ENCODE measurements at places on chromosomes 5 and 9.
A peak's percentile ranks its signal among the peaks of the same experiment; 100 is the strongest.

DNA sequence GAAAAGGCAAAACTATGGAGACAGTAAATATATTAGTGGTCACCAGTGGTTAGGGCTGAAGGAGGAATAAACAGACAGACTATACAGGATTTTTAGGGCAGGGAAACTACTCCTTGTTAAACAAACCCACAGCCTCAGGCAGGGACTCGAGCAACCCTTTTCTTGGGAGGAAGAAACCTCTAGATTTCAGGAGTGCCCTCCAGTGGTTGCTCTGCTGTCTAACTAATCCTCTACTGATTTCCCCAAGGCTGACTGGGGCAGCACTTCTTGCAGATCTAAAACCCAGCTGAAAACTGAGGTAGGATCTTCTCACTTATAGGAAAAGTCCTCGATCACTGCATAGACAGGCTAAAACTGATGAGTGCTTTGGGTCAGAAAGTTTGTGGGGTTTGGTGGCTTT is 176.8 kb downstream of the ISOC1 start:
- no peak for DNase-seq

DNA sequence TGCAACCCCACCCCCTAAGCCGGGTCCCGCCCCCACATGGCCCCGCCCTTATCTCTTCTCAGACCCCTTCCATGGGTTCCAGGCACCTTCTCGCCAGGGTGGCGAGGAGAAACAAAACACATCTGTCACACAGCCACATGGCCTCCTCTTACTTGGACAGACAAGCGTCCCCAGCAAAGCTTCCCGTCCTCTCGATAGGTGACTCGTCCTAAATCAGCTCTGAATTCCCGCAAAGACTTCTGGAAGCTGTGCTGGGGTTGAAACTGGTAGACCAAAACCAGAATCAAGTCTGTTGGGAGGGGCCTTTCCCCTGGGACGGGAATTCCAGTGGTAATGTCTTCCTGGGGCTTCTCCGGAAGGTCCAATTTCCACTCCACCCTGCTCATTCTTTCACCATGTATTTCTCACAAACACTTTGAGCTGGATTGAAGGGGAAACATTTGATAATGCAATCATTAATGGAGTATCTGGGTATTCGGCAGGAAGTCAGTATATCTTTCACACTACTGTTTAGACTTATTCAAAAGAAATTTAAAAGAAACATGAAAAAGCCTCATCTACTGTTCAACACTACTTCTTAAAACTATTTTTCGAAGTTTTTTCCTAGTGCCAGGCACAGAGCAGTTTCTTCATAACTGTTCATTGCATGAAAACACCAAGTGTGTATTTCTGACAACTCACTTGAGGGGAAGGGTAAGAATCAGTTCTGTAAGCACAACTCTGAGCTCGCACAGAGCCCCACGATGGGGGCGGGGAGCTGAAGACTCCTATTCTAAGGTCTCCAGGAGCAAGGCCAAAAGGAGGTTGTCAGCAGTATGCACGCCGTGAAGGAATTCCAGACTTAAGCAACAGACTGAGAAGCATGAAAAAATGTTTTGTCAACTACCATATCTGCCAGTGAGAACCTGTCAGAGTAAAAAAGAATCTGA is 644 bp upstream of the CTNNAL1 start:
- no peak for DNase-seq

DNA sequence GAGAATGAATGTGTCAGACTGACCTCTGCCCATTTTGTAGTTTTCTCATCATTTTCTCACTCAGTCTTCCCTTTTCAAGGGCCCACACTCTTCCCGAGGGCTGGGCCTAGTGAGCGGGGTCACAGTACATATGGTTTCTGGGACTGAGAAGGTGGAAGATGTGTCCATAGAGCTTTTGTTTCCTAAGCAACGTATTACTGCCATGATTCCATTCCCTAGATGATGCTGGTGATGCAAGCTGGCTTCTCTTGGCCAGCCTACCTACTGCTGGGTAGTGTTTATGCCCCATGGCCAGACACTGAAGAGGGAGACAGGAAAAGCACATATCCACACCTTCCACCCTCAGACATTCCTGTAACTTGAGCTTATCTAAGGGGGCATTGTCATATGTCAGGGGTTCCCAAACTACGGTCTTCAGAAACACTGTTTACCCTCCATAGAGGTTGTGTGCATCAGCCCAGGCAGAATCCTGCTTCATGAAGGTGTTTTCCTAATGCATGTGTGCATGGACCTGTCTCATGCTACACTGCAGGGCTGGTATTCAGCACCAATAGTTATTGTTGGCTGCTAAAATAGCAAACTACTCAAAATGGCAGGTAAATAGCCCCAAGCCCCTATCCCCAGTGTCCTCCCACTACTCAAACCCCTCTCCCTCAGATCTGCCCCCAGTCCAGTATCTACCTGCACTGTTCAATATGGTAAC is 9.5 kb downstream of the IRF1 start:
- no peak for DNase-seq

DNA sequence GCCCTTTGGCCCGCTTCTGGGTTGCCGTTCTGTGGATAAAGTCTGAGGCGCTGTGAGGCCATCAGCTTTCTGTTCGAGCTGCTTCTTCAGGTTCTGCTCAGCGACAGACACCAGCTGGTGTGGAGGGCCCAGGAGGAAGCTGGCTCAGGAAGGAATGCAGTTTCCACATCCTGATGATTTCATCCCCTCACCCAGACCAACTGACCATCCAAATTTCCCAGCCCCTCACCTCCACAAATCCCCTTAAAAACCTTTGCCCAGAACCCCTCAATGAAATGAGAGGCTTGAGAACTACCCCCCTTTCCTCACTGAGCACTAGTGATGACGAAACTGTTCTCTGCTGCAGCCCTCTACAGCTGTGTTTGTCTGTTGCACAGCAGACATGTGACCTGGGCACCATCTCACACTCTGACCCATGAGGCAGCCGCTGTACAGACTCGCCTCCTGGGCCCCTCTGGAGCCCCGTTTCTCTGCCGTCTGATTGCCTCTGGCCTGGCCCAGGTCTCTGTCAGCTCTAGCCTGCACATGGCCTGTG is 45.4 kb downstream of the SPATA31C2 start:
- no peak for DNase-seq

DNA sequence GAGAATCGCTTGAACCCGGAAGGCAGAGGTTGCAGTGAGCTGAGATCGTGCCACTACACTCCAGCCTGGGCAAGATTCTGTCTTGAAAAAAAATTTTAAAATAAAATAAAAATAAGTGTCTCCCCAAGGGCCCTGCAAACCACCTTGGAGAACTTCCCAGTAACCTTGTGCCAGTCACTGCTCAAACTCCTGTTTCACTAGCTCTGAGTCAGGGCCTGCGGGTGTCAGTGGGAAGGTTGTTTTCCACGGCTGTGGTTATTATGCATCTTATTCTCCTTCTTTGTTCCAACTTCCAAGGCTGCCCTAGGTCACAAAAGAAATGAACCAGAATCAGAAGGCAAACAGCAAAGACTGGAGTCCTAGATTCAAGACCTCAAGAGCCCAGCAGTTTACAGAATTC is 246.7 kb downstream of the ADAMTSL1 start:
- no peak for DNase-seq

DNA sequence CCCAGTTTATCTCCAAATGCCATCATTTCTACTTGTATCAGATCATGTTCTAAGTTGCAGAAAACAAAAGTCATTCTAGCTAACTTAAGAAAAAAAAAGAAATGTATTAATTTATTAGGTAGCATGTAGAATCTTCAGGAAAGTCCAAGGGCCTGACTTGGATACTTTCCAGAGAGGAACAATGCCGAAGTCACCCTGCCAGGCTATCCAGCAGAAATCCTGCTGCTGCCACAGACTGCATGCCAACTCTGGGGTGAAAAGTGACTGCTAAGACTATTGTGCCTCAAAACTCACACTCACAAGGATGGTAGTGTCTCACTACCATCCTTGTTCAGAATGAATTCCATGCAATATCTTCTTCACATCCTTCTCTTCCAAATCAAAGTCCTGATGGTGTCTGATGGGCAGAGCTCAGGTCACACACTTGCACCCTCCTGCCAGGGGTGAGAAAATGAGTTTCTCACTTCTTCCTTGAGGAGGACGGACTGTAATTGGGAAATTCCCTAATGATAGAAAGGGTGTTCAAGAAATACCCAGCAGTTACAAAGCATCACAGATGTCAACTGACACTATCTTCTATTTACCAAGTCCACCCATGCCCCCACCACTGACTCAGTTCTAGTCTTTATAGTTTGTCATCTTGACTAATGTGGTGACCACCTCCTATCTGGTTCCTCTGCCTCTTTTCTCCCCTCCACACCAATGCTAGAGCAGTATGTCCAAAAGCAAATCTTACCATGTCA is 279.4 kb downstream of the CWC27 start:
- no peak for DNase-seq

DNA sequence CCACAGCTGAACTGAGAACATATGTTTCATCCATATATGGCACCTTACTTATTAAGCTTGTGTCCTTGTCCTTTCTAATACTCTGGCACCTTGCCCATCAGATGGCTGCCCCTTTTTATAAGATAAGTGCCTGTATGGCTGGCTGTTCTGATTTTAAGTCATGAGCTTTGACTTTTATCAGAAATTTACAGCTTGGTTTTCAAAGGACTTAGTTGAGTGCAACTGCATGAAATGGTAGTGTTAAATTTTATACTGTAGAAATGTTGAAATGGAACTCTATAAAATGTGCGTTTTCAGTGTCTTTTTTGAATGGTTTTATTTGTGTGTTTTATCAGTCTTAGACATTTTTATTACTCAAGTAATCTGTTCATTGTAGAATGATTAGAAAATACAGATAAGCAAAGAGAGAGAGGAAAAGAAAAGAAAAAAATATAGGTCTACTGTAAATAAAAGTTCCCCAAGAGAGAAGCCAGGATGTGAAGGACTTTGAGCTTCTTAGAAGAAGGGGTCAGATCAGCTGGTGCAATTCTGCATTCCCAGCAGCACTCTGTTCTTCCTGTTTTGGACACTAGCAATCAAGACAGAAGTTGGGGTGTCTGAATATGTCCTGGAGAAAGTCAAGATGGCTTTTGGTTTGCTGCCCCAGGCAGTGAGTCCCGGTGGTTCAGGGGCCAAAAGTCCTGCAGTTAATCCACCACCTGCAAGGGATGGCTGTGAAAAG is 38.9 kb downstream of the ARHGAP26 start:
- DNase-seq: no peak

DNA sequence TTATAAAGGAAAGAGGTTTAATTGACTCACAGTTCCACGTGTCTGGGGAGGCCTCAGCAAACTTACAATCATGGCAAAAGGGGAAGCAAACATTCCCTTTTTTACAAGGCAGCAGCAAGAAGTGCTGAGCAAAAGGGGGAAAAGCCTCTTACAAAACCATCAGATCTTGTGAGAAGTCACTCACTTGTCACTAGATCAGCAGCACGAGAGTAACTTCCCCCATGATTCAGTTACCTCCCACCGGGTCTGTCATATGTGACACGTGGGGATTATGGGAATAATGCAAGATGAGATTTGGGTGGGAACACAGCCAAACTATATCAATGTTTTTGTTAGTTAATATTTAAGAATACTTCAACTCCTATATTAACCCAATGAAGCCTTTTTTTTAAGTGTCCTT is 275.2 kb upstream of the CDH9 start:
- DNase-seq: no peak

GRCh38 chr5:136025900-136026299 is 2.9 kb upstream of the TGFBI start:
- DNase-seq: no peak

DNA sequence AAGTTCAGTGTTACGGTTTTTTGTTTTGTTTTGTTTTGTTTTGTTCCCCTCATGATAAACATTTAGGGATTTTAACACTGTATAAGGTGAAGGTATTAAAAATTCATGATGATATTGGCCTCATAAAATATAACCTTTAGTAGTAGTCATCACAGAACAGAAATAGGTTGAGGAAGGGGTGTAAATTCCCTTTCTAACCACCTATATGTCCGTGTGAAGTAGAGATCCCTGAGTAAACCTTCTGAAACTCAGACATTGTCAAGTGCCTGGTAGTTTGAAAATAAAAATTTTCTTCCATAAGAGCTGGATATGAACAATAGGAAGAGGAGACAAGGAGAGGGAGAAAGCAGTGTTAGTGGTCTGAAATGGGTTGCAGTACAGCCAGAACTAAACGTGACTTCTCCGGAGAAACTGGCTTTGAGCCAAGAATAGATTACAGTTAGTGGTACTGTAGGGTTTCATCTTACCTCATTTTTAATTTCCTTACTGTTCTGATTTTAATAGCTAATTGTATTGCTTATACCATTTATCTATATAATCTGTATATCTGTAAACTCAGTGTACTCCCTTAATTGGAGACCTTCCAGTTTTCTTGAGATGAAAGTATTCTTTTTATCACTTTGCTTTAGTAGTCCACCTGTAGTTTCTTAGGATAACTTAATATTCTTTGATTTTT is 18.3 kb downstream of the UGCG start:
- peak; percentile 12 for DNase-seq

GRCh38 chr5:148760945-148761638 is 65.3 kb upstream of the ADRB2 start:
- no peak for DNase-seq

GRCh38 chr9:129166623-129167557 is 11.2 kb downstream of the IER5L start:
- DNase-seq: no peak

- no peak for DNase-seq
Measured at GRCh38 chr5:157874861-157875260, 15.9 kb upstream of the CLINT1 start.

GRCh38 chr9:37531699-37532098 is 44.5 kb downstream of the FBXO10 start:
- DNase-seq: no peak

DNA sequence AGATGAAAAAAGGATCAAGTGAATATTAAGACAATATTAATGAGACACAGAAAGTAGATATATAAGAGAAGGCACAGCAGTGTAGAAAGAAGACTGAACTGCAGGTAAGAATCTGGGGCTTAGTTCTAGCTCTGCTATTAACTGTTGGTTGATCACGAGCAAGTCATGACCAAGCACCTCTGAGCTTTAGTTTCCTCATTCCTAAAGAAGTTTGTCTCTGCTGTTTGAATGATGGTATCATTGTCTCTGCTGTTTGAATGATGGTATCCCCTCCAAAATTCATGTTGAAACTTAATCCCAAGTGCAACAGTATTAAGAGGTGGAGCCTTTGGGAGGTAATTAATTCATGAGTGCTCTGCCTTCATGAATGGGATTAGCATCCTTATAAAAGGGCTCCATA is 2.5 kb upstream of the NME5 start:
- no peak for DNase-seq

DNA sequence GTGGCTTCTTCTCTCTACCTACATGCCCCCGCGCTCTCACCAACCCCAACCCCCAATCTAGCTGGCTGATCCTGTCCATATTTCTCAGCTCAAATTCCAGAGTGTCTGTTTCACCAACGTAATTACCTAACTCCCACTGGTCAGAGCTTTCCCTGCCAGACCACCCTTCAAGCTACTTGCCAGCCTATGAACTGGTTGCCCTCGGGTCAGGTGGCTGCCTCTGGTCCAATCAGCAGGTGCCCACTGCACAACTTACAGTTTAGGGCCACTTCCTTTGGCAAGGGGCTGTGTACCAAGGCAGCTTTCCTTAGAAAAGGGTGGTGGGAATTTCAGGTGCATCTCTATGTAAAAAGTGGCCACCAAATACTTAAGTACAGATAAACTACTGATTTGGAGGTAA is 92.2 kb upstream of the SLC30A5 start:
- DNase-seq: no peak
